ENCODE measurements at places on chromosomes 5 and 9.

- no peak for DNase-seq
Measured at GRCh38 chr5:66704790-66705425, 108.7 kb downstream of the MAST4 start.

DNA sequence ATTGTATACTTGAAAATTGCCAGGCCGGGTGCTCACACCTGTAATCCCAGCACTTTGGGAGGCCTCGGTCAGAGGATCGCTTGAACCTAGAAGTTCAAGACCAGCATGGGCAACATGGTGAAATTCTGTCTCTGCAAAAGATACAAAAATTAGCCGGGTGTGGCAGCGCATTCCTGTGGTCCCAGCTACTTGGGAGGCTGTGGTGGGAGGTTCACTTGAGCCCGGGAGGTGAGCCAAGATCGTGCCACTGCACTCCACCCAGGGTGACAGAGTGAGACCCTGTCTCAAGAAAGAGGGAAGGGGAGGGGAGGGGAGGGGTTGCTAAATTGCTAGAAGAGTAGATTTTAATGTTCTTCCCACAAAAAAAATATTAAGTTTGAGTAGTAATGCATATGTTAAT lies 53.2 kb downstream of the FNBP1 start:
- peak; percentile 66 for DNase-seq

- no peak for DNase-seq
Measured at GRCh38 chr5:16612007-16612406, 4.8 kb downstream of the RETREG1 start.

GRCh38 chr9:126326228-126327005 lies at the start of gene MVB12B:
Gene MVB12B, plus strand, starts transcription at chr9:126326829. Its CDS starts 101 bp downstream, at chr9:126326930.
- no peak for DNase-seq

- DNase-seq, result peak; percentile 83
Measured at GRCh38 chr9:13942695-13943094, 371.2 kb downstream of the NFIB start.

DNA sequence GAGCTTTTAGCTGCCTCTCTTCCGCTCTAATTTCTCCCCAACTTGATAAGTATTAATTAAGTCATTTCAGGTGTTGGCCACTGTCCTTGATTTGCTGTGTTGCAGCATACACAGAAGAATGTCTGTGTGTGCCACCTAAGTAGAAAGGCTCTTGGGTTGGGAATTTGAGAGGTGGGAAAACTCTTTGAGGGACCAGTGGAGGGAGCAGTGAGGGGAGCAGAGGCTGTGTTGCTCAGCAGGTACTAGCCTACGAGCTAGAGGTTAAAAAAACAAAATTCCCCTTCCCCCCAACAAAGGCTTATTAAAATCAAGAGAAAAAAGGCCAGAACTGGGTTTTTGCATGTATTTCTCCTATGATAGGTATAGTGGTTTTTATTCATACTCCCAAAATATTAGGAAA lies 20.9 kb downstream of the RPS23 start:
- DNase-seq, result no peak

- no peak for DNase-seq
Measured at GRCh38 chr5:140084541-140084940, 29.4 kb upstream of the PURA start.

DNA sequence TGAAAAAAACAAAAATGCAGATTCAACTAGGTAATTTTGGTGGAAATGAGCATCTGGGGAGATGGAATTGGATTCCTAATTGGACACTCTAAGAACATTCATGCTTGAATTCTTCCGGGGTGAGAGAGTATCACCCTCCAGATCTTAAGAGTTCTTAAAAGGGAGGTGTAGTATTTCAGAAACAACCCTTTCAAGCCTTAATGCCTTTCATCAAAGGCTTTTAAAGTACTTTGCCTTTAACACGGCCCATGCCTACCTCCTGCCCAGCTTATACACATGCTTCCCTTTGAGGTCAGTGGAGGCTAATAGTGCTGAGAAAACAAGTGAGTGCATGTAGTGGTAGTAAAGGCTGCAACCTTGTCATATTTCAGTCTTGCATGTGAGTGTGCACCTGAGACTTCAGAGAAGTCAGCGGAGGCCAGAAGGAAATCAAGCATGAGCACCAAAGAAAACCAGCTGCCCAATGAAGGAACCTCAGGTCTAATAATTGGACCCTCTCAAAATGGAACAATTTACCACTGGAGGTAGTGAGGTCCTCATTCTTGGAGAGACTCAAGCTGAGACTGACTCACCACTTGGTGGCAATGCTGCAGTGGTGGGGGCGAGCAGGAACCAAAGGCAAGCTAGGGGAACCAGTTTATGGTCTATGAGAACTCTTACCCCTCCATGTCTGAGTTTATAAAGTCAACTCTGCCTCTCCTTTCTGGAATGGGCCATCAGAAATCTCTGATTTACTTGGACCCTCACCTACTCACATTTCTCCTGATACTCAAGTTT lies 98.4 kb upstream of the GDNF start:
- DNase-seq, result no peak

GRCh38 chr5:136137497-136138220 lies 5.0 kb downstream of the SMAD5 start:
- DNase-seq, result no peak

DNA sequence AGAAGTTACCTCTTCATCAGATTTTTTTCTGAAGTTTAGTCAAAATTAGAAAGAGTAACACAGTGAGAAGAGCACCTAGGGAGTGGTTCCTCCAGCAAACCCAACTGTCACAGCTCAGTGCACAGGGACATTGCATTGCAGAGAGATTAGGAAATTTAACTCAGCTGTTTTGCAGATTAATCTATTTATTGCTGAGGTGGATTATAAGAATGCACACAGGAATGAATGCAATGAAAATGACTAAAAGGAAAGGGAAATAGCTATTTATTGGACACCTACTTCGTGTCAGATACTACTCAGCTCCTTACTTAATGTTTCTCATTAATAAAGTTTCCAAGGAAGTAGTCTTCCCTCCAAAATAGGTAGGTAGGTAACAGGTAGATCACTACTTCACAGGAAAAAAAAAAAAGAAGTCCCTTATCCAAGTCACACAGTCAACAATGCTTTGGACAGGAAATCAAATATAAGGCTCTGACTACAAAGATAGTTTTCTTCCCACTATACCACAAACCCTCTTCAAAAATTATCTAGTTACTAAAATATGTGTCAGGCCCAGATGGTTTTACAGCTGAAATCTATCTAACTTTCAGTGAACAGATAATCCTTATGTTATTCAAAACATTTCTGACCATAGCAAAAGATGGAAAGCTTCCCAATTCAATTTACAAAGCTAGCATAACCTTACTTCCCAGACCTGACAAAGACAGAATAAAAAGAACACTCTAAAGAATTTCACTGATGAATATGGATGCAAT lies 442.2 kb upstream of the MPDZ start:
- no peak for DNase-seq

DNA sequence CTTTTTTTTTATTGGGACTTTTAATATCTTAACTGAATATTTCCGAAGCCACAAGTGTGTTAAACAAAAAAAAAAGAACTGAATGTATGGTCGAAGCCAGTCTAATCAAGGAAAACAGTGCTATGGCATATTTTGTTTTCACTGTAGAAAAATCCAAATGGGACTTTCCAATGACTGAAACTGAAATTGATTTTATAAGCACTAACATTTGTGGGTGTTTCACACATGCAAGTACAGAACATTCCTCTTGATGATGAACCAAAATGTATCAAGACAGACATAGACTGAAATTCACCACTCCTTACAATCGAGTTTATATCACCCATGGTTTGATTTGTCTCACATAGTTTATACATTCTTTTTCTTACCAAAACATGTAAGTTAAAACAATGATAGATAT lies 1026.8 kb downstream of the CDH18 start:
- no peak for DNase-seq

DNA sequence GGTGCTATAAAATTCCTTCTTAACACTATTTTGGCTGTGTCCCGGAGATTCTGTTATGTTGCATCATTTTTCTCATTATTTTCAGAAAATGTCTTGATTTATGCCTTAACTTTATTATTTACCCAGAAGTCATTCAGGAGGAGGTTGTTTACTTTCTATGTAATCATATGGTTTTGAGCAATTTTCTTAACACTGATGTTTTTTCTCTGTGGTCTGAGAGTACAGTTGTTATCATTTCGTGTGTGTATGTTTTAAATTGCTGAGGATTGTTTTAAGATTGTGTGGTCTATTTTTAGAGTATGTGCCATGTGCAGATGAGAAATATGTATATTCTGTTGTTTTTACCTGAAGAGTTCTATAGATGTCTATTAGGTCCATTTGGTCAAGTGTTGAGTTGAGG lies 498.1 kb upstream of the ZNF608 start:
- no peak for DNase-seq

GRCh38 chr9:111405701-111406100 lies 75.7 kb upstream of the OR2K2 start:
- DNase-seq, result no peak

DNA sequence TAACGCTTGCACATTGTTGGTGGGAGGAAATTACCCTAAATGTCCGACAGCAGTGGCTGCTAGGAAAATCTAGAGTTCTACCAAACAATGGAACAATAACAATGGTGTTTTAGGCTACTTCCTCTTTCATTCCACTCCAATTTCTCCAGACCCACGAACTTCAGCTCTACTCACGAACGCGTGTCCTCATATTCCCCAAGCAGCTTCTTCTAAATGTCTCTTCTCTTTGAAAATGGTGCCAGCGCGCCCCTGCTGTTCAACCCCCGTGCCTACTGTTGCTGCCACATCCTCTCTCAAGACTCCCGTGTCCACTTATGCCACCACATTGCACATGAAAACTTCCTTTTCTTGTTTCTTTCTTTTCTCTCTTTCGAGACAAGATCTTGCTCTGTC lies 25.6 kb downstream of the OR2V2 start:
- no peak for DNase-seq

GRCh38 chr9:90343991-90344390 lies 298.6 kb downstream of the DIRAS2 start:
- DNase-seq, result peak; percentile 27

- DNase-seq, result no peak
Measured at GRCh38 chr5:31334061-31334860, 140.8 kb downstream of the CDH6 start.

GRCh38 chr5:55410845-55411244 lies 103.1 kb downstream of the MTREX start:
- no peak for DNase-seq

GRCh38 chr5:84569307-84569706 lies 184.6 kb upstream of the EDIL3 start:
- DNase-seq, result no peak

- DNase-seq, result no peak
Measured at GRCh38 chr5:139638736-139639618, 9.2 kb upstream of the CXXC5 start.

DNA sequence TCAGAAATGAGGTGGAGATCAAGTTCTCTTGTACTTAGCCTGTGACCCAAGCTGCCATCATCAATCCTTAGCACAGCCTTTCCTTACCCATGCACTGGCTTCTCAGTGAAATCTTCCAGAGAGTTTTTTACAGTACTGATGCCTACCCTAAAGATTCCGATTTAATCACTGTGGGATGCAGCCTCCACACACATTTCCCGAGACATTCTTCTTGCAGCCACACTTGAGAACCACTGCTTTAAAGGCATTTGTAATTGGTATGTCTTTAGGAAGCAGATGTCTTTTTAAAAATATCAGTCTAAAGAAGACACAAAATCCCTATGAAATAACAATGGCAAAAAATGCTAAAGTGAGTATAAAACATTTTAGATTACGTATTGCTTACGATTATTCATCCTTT lies 17.3 kb upstream of the GLIS3 start:
- no peak for DNase-seq

- no peak for DNase-seq
Measured at GRCh38 chr5:73938938-73939320, 312.9 kb downstream of the ARHGEF28 start.

DNA sequence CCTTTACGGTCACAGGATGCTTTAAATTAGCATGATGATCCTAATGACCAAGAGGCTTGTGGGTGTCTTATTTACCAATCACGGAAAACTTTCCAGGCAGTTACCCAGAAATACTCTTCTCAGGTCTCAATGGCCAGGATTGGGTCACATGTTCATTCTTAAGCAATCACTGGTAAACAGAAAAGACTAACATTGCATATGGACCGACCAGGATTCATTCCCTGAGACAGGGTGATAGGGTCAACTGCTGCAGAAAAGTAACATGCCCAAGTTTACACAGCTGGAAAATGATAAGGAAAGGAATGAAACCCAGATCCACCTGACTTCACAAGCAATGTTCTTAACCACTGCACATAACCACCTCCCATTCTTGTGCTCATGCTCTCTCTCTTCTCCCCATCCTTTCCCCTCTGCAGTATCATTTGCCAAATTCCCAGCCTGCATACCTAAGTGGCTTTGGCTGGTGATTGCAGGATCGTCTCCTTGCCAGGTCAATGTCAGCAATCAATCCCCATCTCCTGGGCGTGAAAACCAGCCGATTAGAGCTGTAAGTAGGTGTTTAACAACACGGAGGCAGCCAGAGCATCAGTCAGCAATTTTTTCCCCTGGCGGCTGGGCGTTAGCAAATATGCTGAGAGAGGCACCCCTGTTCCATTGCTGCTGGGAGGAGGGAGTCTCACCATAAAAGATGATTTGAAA lies 219.4 kb downstream of the NMUR2 start:
- DNase-seq, result no peak

GRCh38 chr9:27408001-27408400 lies 111.1 kb upstream of the EQTN start:
- DNase-seq, result peak; percentile 36

GRCh38 chr5:126847456-126847820 lies 70.5 kb downstream of the LMNB1 start:
- DNase-seq, result no peak

DNA sequence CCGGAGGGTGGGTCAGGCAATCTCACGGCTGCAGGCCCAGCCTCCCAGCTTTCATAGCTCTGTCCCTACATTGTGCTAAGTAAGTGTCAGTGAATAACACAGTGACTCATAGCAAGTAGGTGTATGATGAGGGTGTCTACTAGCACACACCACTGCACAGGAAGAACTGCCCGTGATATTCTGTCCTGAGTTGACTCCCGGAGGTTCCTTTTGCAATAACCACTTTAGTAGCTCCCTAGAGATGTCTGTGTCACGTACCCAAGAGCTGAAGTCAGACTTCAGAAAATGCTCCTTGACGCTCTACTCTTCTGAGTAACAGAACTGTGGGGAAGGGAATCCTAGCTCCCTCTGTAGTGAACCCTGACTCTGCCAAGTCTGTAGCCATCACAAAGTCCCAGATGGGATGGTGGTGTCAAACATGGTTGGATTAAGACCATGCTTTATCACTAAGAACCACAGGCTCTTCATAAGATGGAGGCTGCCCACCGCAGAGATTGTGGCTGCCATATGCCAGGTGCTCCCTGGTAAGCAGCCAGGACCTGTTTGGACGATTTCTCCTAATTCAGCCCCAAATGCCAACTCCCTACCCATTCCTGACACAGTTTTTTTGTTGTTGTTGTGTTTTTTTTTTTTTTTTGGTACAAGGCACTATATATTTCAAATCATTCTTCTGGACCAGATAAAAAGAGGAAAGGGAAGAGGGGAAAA lies 352.6 kb upstream of the PANK3 start:
- no peak for DNase-seq

- no peak for DNase-seq
Measured at GRCh38 chr9:130001190-130001589, 41.8 kb downstream of the FNBP1 start.

DNA sequence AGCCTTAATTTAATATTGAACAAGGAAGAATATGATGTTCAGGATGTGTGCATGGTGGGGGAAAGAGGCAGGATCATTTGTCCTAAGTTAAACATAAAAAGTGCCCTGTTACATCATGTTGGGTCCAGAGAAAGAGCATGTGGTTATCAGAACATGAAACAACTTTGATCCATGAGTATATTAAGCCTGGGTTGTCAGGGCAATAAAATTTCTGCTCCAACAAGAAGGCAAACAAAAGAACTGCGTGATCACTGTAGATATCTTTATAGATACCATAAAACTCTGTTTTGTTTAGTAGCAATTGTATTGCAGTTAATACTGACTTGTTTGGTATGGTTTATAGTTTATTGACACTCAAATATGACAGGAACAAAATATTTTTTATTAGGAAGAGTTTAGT lies 35.2 kb downstream of the PCA3 start:
- DNase-seq, result no peak
